Activated CD4-positive, alpha-beta memory T cell treated with anti-CD3 and anti-CD28 coated beads for 36 hours (primary cell): ENCODE measurements at places on chromosomes 2 and 18.
A peak's percentile ranks its signal among the peaks of the same experiment; 100 is the strongest.

DNA sequence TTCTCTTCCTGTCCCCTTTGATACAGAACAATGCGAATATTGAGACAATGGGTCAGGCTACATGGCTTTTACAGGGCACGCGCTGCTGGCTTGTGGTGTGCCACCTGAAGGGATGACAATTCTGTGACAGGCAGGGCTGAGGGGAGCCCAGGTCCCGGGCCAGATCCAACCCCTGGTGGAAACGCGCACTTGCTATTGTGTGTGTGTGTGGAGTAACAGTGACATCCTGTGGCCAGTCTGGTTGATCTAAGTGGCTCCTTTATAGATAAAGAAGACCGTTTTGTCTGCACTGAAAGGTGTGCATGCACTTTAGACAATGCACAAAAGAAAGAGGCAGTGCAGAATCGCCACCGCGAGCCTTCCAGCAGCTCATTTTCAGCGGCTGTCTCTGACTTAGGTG, 273.6 kb downstream of the HRH4 start:
- DNase-seq = no peak

DNA sequence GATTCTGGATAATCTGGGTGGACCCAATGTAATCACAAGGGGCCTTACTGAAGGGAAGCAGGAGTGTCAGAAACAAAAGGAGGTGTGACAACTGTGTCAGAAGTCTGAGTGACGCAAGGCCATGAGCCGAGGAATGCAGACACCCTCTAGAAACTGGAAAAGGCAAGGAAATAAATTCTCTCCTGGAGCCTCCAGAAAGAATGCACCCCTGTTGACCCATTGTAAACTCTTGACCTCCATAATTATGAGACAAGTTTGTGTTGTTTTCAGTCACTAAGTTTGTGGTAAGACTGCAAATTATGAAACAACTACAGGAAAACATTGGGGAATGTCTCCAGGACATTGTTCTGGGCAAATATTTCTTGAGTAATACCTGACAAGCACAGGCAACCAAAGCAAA, 47.3 kb upstream of the B3GNT7 start:
- DNase-seq = no peak

GRCh38 chr2:7450188-7450832, 533.1 kb downstream of the RNF144A start:
- DNase-seq = peak; percentile 84

- DNase-seq = no peak
Measured at GRCh38 chr2:36664696-36665076, 31.8 kb upstream of the VIT start.

- DNase-seq = no peak
Measured at GRCh38 chr18:52060607-52061304, 279.2 kb upstream of the DCC start.

DNA sequence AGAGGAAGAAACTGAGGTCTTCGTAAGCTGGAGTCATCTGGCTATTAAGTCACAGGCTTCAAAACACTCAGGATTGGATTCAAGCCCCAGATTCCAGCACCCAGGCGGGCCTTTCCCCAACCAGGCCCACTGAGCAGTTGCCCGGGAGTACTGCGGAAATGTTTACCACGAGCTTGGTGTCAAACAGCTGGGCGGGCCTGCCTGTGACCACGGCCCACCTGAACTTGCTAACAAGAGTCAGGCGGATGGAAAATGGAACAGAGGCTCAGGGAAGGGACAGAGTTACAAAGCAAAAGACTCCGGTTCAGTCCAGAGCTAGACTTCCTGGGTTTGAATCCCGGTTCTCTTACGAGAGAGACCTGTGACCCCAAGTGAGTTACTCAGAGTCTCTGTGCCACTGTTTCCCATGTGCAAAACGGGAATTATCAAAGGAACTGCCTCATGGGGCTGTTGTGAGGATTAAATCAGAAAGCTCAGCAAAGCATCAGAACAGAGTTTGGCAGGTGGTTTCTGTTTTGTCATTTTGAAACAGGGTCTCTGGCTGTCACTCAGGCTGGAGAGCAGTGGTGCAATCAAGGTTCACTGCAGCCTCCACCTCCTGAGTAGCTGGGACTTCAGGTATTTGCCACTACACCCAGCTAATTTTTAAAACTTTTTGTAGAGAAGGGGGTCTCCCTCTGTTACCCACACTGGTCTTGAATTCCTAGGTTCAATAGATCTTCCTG, 49.0 kb upstream of the TFCP2L1 start:
- DNase-seq = no peak

GRCh38 chr2:157388827-157389226, 55.1 kb downstream of the CYTIP start:
- no peak for DNase-seq

- peak; percentile 37 for DNase-seq
Measured at GRCh38 chr2:177332026-177332991, 60.3 kb upstream of the AGPS start.

- no peak for DNase-seq
Measured at GRCh38 chr2:214006601-214007000, 404.3 kb upstream of the VWC2L start.

GRCh38 chr2:12083081-12083581, 336.7 kb downstream of the LPIN1 start:
- no peak for DNase-seq

GRCh38 chr2:10238396-10238795, 64.3 kb upstream of the HPCAL1 start:
- DNase-seq = no peak

DNA sequence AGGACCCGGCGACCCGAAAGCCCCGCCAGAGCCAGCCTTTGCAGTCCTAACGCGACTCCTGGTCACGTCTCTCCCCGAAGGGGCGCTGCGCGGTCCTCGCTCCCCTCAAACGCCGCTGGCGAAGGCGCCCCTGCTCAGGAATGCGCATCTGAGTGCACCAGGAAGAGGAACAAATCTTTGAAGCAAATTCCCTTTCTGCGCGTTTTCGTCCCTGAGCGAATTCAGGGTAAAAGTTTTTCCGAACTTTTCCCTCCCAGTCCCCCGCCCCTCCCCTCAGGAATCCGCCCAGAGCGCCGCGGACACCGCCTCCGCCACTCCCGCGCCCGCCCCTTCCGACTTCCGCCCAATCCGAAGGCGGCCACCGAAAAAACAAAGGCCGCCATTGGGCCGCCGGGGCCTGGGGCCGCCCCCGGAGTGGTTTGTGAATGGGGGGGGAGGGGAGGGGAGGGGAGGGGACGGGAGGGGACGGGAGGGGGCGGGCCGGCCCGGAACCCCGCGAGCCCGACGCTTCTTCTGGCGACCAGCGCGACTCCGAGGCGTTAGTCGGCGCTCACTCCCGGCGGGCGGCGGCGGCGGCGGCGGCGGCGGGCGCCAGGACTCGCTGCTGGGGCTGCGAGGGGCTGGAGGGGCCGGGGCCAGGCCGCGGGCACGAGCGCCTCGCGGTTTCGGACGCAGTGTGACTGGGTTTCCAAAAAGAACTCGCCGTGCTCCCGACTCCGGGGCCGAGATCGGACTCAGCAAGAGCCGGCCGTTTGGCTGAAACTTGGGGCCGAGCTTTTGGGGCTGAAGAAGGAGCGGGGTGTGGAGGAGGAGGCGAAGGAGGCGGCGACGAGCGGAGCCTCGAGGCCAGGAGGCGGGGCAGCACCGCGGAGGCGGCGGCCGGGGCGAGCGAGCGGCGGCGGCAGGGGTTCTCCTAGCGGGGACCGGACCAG, at the start of gene FZD7:
Gene FZD7, plus strand, starts transcription at position 539 of the 932 bp plus-strand sequence. CDS start 793 bp downstream, outside the sequence.
- DNase-seq = peak; percentile 91

GRCh38 chr2:72316774-72317173, 169.1 kb upstream of the CYP26B1 start:
- DNase-seq = no peak

- no peak for DNase-seq
Measured at GRCh38 chr2:165069151-165069550, 113.8 kb upstream of the SLC38A11 start.

GRCh38 chr2:189253836-189254235, 74.3 kb upstream of the COL5A2 start:
- no peak for DNase-seq

DNA sequence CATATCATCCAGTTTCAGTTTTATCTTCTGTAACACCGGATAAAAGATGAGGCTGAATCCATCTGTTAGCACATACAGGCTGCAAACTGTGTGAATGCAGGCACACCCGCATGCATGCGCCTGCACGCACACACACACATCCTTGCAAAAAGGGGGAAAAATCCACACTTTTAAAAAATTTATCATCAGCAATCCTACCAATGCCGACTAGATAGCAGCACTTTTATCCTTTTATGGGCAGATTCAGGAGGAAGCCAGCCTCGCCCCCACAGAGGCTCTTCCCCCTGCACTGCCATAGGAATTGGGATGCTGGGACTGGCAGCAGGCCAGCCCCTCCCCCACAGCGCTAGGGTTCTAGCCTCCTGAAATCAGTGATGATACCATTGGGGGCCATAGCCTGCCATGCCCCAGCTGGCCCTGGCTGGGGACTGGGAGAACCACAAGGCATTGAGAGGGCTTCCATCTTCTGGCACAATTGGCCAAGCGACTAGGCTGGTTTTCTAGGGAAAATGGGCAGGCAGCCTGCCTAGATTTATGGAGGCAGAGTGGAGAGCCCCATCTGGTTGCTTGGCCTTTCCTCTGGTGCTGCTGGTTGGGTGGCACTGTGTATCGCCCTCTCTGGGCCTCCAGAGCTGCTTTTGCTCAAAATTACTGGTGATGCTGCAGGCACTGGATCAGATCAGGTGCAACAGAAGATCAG, 25.5 kb downstream of the CYRIA start:
- DNase-seq = no peak

GRCh38 chr2:13681936-13682335, 950.6 kb upstream of the LRATD1 start:
- DNase-seq = no peak
